ENCODE measurements at places on chromosomes 3 and 15.
A peak's percentile ranks its signal among the peaks of the same experiment; 100 is the strongest.

- DNase-seq: peak; percentile 43
Observed at GRCh38 chr3:46717447-46718231, at the start of gene PRSS50. Gene PRSS50 (minus strand): TSS chr3:46717869. CDS start chr3:46717824, 45 bp downstream.

DNA sequence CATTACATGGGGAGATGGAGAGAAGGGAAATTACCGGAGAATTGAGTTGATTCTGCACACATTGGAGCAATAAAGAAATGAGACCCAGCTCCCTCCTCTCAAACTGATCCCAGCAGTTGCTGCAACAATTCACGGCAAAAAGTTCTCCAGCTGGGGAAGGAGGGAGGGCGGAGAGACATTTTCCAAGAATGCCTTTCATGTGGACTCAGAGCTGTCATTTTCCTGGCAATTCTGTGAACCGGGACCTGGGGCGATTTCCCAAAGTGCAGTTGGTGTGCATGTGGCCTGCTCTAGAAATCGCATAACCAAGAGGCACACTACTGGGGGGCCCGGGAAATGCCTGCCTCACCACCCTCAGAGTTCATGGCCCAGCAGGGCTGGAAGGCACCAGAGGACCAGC, 48.7 kb upstream of the IREB2 start:
- DNase-seq: no peak

DNA sequence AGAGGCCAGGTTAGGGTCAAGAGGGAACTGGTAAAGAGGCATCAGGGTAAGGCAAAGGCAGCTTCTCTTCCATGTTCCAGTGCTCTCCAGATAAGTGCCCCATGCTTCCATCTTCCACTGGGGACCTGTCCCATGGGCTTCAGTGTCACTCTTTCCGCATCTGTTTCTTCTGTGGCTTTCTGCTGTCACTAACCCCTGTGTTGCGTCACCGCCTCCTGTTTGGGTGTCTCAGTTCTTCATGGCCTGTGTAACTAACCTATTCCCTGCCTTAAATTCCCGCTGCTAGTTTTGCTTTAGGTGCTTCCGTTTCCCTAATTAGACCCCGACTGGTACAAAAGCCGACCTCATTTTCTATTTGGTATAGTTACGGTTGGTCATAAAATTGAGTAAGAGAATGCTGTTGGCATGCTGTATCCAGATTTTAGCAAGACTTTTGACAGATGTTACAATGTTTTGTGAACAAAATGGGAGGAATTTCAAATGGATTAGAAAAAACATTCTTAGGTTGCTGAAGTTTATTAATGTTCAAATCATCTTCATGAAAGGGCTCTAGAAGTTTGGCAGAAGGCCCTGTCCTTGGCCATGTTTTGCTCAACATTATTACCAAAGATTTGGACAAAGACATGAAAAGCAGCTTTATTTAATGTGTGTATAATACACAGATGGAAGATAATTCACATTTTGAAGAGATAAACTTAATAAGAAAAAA, 245.3 kb downstream of the BBX start:
- DNase-seq: no peak

DNA sequence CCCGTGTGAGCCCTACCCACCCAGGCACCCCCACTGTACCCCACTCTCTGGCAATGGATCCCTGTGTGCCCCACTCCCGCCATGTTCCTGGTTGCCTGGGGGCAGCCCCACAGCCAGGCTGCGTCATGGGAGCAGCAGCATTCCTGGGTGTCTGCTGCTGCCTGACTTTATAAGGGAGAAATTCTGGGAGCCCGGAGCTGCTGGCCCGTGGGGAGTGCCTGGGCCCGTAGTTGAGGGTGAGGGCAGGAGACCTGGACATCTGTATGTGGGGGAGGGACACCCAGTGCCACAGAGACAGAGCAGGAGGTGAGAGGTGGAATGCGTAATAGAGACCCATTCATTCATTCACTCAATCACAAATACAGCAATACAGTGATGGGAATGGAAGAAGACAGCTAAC, 15.1 kb downstream of the CSPG4 start:
- DNase-seq: no peak

DNA sequence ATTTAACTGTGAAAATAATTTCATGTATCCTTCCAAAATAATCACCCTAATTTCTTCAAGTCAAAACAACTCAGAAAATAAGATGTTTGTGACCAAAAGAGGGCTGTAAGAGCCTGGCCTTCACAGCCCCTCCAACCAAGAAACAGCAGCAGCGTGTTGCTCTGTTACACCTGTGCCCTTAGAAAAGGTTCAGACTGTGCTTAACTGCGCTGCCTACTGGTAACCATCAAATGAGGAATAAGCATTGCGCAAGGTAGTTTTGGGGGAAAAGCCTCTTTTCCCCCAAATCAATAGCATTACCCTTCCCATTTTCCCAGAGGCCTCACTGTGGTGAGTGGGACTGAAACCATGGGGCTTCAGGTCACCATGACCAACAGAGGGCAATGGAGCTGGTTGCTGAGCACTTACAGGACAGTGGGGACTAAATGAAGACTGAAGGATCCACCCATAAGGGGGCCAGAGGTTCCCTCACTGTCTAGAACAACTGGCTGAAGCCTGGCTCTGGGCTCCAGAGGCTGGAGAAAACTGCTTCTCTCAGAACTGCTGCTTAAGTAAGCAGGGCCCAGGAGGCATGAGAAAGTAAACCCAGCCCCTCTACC, 110.7 kb downstream of the PLCH1 start:
- no peak for DNase-seq

- no peak for DNase-seq
Observed at GRCh38 chr3:119585856-119586570, 6.7 kb downstream of the ADPRH start.

All from activated CD4-positive, alpha-beta memory T cell treated with anti-CD3 and anti-CD28 coated beads for 36 hours (primary cell).